ENCODE measurements at places on chromosomes 4 and X. TPM values are rescaled to one million over a fixed set of nuclear protein-coding genes. Genes with fewer than 3 reads are reported as not detected.

PNMA6E gene
- total RNA-seq, result not detected

ARHGAP4 gene
- 50.7 TPM for total RNA-seq

- no peak for DNase-seq
These were observed 63.7 kb upstream of the HHIP start for GRCh38 chr4:144582105-144582850.

TMPRSS11D gene
- total RNA-seq, result not detected

FHL1 gene
- total RNA-seq, result 174 TPM

UGT2B15 gene
- not detected for total RNA-seq

DNA sequence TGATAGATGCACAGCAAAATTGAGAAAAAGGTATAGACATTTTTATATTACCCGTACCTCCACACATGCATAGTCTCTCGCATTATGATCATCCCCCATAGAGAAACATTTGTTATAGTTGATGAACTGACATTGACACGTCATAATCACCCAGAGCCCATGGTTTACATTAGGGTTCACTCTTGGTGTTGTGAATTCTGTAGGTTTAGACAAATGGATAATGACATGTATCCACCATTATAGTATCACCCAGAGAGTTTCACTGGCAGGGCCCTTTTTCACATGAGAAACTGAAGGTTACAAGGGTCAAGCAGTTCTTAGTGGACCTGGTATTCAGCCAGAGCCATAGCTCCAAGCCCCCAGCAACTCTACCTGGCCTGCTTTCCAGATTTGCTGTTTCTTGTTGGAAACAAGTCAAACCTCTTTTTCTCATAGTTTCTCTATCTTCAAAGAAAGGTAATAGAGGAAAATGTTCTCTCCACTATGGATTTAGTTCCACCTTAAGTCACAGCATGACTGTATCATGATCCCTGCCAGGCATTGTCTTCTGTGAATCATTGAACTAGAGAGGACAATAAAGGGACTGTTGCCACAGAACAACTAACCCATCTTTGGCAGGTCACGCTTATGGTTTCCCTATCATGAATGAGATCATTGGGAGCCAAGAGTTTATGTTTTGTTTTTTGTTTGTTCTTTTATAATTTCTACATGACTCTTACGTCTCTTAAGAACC lies 64.0 kb downstream of the HHIP start:
- DNase-seq, result no peak

- no peak for DNase-seq
These were observed 54.9 kb downstream of the REELD1 start for GRCh38 chr4:146269228-146269653.

BDH2 gene
- 57.0 TPM for total RNA-seq

KDR gene
- 60.7 TPM for total RNA-seq

TCEANC gene
- 10.9 TPM for total RNA-seq

GRCh38 chr4:28562913-28563312 lies 1702.3 kb downstream of the STIM2 start:
- DNase-seq, result no peak

- no peak for DNase-seq
These were observed 1.2 kb downstream of the KLKB1 start for GRCh38 chr4:186228514-186228894.

- DNase-seq, result no peak
These were observed 13.1 kb upstream of the CCKAR start for GRCh38 chr4:26503427-26503826.

DNA sequence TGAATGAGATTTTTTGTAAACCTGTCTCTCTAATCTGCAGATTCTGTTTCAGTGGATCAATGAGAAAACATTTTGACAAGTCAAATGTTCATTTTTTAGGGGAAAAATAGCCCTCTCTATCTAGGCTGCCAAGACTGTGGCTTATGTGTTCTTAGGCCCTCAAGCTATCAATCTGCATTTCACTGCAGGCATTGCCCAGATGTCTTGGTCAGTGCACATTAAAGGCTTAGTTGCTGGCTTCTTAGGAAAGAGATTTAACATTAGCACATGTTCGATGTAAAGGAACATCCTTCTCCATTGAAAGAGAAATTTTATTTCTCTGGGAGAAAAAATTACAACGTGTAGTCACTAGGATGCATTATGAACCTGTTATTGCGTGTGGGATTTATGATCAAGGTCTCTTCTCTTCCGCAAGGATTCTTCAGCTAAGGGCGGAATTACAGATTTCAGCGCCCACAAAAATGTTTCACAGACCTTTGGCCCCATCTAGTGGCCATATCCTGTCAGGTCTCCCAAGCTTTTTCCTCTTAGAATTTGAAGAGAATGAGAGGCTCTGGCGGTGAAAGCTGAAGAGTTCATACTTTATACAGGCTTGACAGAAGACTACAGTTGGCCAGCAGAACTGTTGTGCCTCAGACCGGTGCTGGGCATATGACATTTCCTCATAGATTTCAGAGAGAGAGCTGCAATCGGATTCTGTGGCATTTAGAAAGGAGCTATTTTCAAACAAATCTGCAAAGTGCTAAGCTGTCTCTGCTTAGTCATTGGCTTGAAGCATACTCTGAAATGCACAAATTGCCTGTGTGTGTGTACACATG lies 144.6 kb upstream of the NOCT start:
- peak; percentile 66 for DNase-seq

- DNase-seq, result no peak
These were observed 157.6 kb downstream of the DCLK2 start for GRCh38 chr4:150235808-150236271.

TMEM192 gene
- 22.1 TPM for total RNA-seq

DNA sequence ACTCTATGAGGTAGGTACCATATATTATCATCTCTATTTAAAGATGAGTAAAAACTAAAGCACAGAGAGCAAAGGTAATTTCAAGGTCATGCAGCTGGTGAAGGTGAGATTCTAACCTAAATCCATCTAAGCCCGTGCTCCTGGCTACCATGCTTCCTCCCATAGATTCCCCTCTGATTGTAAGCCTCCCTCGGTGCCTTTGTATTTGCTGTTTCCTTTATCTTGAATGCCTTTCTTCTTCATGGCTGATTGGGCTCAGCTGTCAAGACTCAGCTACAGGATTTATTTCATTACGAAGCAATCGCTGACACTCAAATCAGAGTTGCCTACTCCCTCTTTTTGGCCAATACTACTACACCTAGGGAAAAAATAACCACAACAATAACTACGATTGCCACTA lies 217.1 kb downstream of the ARAP2 start:
- DNase-seq, result no peak

DNA sequence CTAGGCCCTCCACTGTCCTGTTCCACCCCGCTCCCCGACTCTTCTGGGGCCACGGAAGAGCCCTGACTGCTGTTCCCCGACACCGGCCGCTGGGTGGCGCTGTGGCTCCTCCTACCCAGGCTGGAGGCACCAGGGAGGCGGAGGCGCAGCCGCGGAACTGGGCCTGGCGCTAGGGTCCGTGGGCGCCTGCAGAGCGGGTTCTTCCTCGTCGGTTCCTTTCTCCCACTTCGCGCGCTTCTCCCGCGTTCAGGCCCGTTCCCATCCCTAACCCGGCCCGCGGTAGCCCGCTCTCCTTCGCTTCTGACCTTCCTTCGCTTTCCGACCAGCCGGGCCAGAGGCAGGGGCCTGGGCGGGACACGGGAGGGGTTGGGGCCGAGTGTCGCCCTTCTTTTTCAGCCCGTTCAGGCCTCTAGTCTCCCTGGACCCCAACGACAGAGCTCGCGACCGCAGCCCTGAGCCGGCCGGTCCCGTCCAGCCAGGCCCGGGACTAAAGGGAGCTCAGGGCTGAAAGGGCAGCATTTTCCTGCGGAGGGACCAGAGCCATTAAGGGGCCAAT lies 34.3 kb downstream of the NALF2 start:
- peak; percentile 89 for DNase-seq

GRCh38 chr4:110003401-110004187 lies 90.9 kb downstream of the EGF start:
- DNase-seq, result no peak

IRF2 gene
- total RNA-seq, result 50.2 TPM

- no peak for DNase-seq
These were observed 419.9 kb upstream of the NWD2 start for GRCh38 chr4:36824682-36825081.

GYPA gene
- total RNA-seq, result 5.1 TPM

UGT2B10 gene
- not detected for total RNA-seq

MAMLD1 gene
- total RNA-seq, result 15.3 TPM

VEGFC gene
- total RNA-seq, result 17.0 TPM
